NAMALWA (cell line): ENCODE measurements at places on chromosomes 4 and X.

GRCh38 chr4:37393889-37394288, 149.3 kb downstream of the NWD2 start:
- DNase-seq: no peak

GRCh38 chrX:30654989-30655607, 1.9 kb downstream of the GK start:
- no peak for DNase-seq

GRCh38 chr4:92104506-92104905, 199.3 kb upstream of the GRID2 start:
- no peak for DNase-seq

DNA sequence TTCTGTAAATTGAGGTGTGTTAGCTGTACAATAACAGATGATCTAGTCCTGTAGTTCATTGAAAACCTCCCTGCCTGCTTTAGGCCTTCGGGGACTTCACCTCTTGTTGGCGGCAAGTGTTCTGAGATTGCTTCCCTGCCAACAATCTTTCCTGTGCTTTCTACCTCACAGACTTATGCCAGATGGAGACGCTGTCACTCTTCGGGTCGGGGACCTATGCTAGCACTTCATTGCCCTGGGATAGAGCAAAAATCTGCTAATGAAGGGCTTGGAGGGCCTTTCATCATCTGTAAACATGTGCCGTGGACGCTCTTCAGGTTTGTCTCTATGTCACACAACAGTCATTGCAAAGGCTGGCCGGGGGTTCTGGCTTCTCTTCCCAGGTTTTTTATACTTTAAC, 4.7 kb upstream of the PDLIM3 start:
- no peak for DNase-seq

- DNase-seq: no peak
Measured at GRCh38 chr4:6337331-6337935, 67.8 kb downstream of the WFS1 start.

DNA sequence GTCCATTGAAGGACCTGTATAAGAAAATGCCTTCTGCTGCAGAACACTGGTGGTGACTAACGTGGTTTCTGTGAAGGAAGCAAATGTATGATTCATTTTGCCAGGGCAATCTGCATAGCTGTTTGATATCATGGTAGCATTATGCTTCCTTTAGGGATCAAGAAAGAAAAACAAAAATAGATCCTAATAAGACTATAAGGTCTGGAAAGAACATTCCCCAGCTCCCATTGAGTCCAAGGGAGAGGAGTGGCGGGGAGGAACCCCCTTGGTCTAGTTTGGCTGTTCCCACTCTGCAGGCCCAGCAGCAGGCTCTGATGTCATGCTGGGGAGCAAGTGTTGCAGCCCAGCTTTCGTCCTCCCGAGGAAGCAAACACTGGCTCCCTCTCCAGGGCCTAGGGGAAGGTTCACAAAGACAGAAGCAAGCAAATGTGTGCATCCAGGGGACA, 154.5 kb upstream of the GALNT7 start:
- no peak for DNase-seq

DNA sequence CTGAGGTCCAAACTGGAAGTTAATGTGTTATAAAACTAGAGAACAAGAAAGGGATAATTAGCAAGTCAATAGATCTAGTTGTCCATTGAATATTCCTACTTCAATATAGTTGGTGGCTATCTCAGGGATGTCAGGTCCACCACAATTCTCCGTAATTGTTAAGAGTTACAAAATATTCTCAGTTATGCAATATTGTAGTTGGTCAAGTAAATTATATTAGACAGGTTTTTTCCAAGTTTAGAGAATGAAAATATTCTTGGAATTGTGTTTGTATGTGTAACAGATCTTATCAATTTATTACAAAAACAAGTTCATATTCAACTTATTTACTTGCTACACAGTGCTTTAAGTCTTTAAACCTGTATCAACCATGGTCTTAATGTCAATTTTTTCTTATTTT, 547.4 kb downstream of the SPRY1 start:
- no peak for DNase-seq

GRCh38 chr4:87677731-87678130, 27.7 kb downstream of the DMP1 start:
- DNase-seq: no peak

DNA sequence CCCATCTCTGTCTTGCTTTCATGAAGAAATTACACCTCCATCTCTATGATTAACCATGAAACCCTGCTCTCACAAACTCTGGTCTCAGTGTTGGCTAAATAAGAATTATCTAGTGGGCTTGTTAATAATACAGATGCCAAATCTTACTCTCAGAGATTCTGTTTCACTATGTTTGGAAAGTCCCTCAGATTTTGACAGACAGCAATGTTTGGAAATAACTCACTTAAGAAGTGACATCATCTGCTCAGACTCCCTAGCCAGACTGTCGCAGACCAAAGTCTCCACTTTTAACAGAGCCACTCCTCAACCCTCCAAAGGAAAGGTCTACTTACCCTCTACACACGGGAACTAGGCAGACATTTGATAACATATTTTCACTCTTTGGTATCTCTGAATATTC, 328.5 kb upstream of the FGF16 start:
- no peak for DNase-seq

GRCh38 chr4:41719417-41719816, 29.1 kb downstream of the PHOX2B start:
- DNase-seq: no peak

DNA sequence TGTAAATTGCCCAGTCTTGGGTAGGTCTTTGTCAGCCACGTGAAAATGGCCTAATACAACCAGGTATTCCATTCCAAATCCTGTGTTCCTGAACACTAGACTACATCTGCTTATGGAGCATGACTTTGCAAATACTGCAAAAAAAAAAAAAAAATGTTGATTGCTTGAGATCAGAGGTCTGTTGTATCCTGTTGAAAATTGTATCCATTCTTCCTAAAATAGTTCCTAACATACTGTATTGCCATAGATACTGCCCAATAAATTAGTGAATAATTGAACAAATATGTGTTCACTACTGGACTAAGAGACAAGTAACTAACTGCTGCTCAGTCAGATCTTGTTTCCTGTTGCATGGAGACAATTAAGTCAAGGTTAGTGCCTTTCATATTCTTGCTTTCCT, 164.3 kb upstream of the PABPC4L start:
- DNase-seq: no peak

DNA sequence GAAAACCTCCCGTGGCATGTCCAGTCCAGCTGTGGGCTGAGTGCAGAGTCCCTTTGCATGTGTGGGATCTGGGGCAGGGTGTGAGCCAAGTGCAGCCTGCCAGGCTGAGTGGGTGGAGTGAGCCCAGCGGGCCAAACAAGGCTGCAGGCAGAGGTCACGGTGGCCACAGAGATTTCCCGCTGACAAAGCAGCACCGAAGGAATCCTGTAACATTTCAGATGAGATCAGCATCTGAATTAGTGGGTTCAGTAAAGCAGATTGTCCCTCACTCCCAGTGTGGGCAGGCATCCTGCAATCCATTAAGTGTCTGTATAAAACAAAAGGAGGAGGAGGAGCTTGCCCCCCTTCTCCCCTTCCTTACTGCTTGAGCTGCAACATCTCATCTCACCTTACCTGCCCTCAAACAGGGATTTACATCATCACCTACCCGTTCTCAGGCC, 324.4 kb downstream of the FAT4 start:
- no peak for DNase-seq

GRCh38 chrX:12978205-12979025, 3.5 kb downstream of the TMSB4X start:
- peak; percentile 77 for DNase-seq

DNA sequence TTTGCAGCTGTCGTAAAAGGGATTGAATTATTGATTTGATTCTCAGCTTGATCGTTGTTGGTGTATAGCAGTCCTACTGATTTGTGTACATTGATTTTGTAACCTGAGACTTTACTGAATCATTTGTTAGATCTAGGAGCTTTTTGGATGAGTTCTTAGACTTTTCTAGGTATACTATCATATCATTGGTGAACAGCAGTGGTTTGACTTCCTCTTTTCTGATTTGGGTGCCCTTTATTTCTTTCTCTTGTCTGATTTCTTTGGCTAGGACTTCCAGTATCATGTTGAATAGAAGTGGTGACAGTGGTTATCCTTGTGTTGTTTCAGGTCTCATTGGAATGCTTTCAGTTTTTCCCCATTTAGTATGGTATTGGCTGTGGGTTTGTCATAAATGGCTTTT, 8.4 kb downstream of the APOOL start:
- DNase-seq: no peak

- DNase-seq: no peak
Measured at GRCh38 chr4:107902715-107903114, 28.6 kb upstream of the CYP2U1 start.
